ENCODE measurements at places on chromosomes 13 and 19. TPM values are rescaled to one million over a fixed set of nuclear protein-coding genes. Genes with fewer than 3 reads are reported as not detected.

The GSX1 gene
- not detected for total RNA-seq

The TMEM86B gene
- total RNA-seq, result 4.2 TPM

DNA sequence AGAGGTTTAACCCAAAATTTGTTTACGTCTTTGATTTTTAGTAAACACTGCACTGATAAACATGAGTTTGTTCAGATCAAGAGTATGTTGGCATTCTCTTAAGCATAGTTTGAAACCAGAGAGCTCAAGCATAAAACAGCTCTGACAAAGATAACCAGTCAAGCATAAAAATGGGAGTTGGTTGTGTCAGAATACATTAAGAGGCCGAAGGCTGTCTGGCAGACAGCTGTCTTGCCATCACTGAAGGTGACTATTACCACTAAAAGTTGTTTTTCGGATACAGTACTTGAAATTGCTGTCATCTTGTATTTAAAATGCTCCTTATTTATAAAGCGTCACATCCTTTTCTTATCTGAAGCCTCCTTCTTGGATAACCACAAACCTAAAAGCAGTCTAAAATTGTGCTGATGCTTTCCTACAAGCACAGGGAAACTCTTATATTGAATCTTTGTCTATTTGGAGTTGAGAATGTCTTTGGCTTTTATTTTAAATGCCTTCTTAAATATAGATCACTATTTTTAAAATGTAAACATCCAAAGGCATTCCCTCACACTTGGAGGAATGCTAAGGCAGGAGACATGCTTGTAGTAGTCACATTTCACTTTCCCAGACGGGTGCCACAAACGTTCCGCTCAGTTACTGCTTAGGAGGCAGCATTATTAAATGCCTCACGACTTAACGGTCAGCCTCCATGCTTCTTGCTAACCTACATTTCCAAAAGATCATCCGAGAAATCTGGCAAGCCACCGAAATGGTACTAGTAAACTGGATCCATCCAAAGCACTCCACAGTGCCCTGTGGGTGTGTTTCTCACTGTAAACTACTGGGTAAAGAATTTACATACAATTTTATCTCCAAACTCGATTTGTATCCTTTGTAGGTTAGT, 1.5 kb downstream of the SMAD9 start:
- DNase-seq, result peak; percentile 17
- H3K27ac ChIP-seq, result peak overlapping the region; percentile 97
- no peaks in the 10 kb centered on the region for H3K36me3 ChIP-seq
- no peaks in the 10 kb centered on the region for H3K27me3 ChIP-seq
- H3K4me1 ChIP-seq, result peaks cover 60% of the 10 kb centered on the region

- peaks cover 10% of the 10 kb centered on the region for H3K36me3 ChIP-seq
- H3K27ac ChIP-seq, result peak overlapping the region; percentile 90
- DNase-seq, result no peak
- H3K4me1 ChIP-seq, result peaks cover 11% of the 10 kb centered on the region
- H3K4me3 ChIP-seq, result no peak overlapping the region
Measured at GRCh38 chr19:15381864-15382263, 2.3 kb upstream of the AKAP8 start.

DNA sequence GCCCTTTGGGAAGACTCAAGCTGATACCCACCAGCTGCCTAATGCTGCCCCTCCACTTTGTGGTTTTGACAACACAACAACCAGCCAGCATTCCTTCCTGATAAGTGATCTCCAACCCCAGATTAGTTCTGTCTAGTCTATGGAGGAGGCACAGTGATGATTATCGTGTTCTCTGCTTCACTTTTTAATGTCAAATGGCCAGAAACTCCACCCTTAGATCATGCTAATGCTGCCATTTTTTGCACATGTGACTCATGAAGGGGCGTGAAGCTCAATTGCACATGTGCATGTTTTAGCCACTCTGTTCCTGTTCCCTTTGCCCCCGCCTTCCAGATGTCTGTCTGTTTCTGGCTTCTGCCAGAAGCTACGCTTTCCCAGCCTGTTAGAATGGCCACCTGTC, 199.8 kb downstream of the COG6 start:
- peak; percentile 18 for DNase-seq
- peaks cover 8% of the 10 kb centered on the region for H3K4me1 ChIP-seq

DNA sequence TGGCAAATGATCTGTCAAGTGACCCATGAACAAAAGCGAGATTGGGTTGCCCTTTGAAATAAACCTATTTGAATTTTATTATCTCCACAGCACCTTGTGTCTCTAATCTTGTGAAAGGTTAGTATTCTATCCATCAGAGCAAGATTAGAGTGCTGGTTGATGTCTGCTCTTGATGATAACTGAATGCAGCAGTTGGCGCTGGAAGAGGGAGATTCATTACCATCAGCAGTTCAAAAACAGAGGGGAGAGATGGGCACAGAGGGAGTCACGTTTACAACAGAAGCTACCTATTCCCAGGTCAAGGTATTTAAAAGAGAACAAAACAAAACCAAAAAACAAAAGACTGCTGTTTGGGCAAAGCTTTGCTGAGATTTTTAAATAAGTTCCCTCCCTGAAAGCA, 588.1 kb downstream of the GPC6 start:
- peaks cover 9% of the 10 kb centered on the region for H3K4me1 ChIP-seq
- H3K27me3 ChIP-seq, result no peaks in the 10 kb centered on the region
- no peak overlapping the region for H3K4me3 ChIP-seq
- DNase-seq, result no peak

GRCh38 chr13:34162544-34162933, 344.6 kb downstream of the RFC3 start:
- DNase-seq, result no peak
- H3K4me3 ChIP-seq, result no peak overlapping the region
- no peaks in the 10 kb centered on the region for H3K36me3 ChIP-seq
- peaks cover 8% of the 10 kb centered on the region for H3K4me1 ChIP-seq
- H3K27ac ChIP-seq, result peak overlapping the region; percentile 5

DNA sequence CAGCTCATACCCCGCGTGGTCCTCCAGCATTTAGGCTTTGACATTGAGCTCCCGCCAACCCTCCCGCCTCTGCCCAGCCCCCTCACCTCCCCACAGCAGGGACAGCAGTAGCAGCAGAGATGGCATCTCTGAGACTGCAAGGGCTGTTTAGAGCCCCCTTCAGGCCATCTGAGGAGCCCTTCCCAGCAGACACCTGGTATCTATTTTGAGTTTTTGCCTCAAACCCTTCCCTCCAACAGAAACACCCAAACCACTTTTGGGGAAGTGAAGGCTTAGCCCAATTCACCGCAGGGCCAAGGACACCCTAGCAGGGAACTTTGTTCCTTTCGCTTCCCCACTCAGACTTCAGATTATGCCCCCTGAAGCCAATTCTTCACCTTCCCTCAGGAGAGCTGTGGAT, 6.3 kb upstream of the ZNF175 start:
- H3K27me3 ChIP-seq, result peaks cover 8% of the 10 kb centered on the region
- H3K4me3 ChIP-seq, result no peak overlapping the region
- H3K36me3 ChIP-seq, result no peaks in the 10 kb centered on the region
- no peaks in the 10 kb centered on the region for H3K4me1 ChIP-seq

DNA sequence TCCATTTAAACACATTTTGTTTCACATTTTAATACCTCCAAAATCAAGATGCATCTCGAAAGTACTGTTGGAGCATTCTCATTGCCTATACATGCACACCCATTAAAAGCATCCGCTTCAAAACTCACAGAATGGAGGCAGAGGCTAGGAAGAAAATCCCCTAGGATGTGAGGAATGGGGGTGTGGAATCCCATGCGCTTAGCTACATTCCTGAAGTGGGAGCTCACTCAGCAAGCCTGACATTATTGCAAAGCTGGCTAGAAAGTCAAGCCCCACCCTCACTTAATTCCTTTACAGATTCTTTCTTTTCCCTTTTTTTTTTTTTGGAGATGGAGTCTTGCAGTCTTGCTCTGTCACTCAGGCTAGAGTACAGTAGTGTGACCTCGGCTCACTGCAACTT, 4.6 kb upstream of the FAM32A start:
- H3K27ac ChIP-seq, result no peak overlapping the region
- H3K27me3 ChIP-seq, result no peaks in the 10 kb centered on the region
- H3K4me3 ChIP-seq, result no peak overlapping the region
- DNase-seq, result peak; percentile 52

- peak overlapping the region; percentile 85 for H3K27ac ChIP-seq
- no peak overlapping the region for H3K4me3 ChIP-seq
- H3K27me3 ChIP-seq, result no peaks in the 10 kb centered on the region
- no peaks in the 10 kb centered on the region for H3K36me3 ChIP-seq
- DNase-seq, result no peak
Measured at GRCh38 chr13:42715909-42716308, 65.5 kb upstream of the FAM216B start.

DNA sequence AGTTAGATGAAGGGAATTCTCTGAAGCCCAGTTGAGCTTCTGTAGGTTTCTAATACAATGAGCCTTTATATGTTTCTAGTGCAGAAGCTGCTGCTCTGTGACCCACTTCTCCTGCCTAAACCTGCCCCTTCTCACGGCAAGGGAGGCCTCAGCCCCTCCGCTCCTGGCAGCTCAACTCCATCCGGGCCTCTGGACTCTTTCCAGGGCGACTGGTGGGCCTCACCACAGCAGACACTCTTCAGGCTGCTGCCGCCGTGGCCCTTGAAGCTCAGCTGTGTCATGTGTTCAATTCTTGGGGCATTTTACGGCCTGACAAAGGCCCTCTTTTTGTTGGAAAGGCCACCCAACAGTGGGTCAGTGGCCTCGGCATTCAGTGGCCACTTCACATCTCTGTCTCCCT, 10.0 kb upstream of the C19orf33 start:
- no peak for DNase-seq
- H3K4me3 ChIP-seq, result no peak overlapping the region
- H3K27ac ChIP-seq, result no peak overlapping the region

- no peak overlapping the region for H3K4me3 ChIP-seq
- no peak for DNase-seq
- peaks cover 10% of the 10 kb centered on the region for H3K4me1 ChIP-seq
- H3K36me3 ChIP-seq, result no peaks in the 10 kb centered on the region
Measured at GRCh38 chr19:10566658-10567410, 1.0 kb upstream of the KRI1 start.

GRCh38 chr13:40479196-40479845, 187.1 kb downstream of the FOXO1 start:
- no peak for DNase-seq
- no peak overlapping the region for H3K4me3 ChIP-seq
- H3K27me3 ChIP-seq, result no peaks in the 10 kb centered on the region
- H3K27ac ChIP-seq, result peak overlapping the region; percentile 76

DNA sequence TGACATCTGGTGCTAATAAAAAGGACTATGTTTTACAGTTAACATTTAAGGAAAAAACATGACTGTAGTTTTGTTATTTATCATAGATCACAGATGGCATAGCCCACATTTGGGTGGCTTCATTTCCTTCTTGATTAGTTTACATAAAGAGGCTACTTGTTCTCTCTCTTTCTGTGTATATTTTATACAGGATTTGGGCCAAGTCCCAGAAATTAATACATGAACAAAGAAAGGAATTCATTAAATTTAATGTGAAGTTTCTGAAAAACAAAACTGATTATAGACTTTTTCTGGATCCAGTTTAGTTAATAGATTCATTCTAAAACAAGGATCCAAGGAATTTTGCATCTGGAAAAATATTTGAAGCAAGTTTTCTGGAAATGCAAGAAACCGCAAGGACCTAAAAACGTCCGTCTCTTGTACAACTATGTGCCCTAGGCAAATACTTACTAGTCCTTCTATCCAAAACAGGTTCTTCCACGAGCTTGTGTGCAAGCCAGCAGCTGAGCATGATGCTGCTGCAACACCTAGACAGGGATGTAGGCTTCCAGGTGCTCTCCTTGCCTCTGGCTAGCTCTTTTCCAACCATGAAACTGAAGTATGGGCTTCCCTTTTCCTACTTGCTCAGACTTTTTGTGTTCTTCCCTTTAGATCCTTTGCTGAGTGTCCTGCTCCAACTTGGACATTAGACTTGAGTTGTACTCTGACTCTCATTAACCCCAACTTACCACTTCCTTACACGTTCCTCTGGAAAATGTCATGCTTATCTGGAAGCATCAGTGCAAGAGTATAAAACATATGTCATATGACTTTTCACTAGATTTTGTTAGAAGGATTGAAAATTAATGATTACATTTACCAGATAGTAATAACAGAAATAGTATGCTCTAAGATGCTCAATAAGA, 161.5 kb upstream of the STARD13 start:
- DNase-seq, result no peak
- H3K4me1 ChIP-seq, result no peaks in the 10 kb centered on the region
- H3K27ac ChIP-seq, result no peak overlapping the region

- peak overlapping the region; percentile 92 for H3K27ac ChIP-seq
- peaks cover 28% of the 10 kb centered on the region for H3K4me1 ChIP-seq
- peaks cover 10% of the 10 kb centered on the region for H3K36me3 ChIP-seq
- DNase-seq, result no peak
- no peak overlapping the region for H3K4me3 ChIP-seq
Measured at GRCh38 chr19:1102407-1103131, 1.2 kb upstream of the GPX4 start.

GRCh38 chr19:11963566-11964355, 1.1 kb upstream of the ZNF763 start:
- H3K27ac ChIP-seq, result peak overlapping the region; percentile 26
- DNase-seq, result peak; percentile 85
- no peaks in the 10 kb centered on the region for H3K27me3 ChIP-seq

DNA sequence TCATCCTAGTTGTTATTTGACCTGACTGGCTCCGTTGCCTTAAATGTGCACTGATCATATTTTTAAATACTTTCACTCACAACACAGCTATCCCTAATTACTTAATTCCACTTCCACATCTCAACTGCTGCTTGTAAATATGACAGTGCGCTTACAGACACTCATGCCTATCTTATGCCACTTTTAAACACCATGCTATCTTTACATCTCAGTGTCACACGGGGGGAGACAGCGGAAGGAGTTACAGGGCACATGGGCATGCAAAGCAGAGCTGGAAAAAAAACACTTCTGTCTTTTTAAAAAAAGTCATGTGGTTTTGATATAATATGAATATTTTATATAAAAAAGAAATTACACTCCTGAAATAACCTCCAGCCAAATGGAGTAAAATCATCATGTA, 44.1 kb downstream of the SMAD9 start:
- peaks cover 7% of the 10 kb centered on the region for H3K4me1 ChIP-seq
- no peaks in the 10 kb centered on the region for H3K27me3 ChIP-seq
- peaks cover 49% of the 10 kb centered on the region for H3K36me3 ChIP-seq
- H3K4me3 ChIP-seq, result no peak overlapping the region
- H3K27ac ChIP-seq, result no peak overlapping the region

DNA sequence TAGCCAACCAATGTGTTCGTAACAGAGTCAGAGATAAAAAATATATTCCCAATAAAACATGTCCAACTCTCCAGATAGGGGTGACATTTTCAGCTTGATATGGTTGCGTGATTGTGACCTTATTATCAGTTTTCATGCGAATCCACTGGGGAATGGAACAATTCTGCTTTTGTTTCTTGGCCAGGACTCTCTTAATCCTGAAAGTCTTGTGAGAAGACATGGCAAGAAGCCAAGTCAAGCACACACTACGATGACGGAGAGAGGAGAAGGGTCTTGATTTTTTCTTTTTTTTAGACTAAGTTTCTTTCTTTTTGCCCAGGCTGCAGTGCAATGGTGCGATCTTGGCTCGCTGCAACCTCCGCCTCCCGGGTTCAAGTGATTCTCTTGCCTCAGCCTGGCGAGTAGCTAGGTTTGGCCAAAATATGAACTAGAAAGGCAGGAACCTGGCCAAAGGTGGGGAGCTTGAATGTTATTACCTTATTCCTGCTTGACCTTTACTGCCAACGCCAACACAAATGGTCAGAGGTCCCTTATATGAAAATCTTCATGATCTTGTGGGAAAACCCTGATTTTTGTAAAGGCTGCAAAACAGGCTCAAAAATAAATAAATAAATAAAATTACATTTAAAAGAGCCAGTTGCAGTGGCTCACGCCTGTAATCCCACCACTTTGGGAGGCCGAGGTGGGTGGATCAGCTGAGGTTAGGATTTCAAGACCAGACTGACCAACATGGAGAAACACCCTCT, 14.5 kb downstream of the ZNF816 start:
- no peak overlapping the region for H3K4me3 ChIP-seq
- H3K27ac ChIP-seq, result no peak overlapping the region
- no peaks in the 10 kb centered on the region for H3K4me1 ChIP-seq
- no peaks in the 10 kb centered on the region for H3K27me3 ChIP-seq
- no peak for DNase-seq
- H3K36me3 ChIP-seq, result peaks cover 26% of the 10 kb centered on the region
